ENCODE measurements at places on chromosomes 1 and 21.
A peak's percentile ranks its signal among the peaks of the same experiment; 100 is the strongest.

- no peak for DNase-seq
Measured at GRCh38 chr1:201786824-201787223, 42.1 kb upstream of the IPO9 start.

DNA sequence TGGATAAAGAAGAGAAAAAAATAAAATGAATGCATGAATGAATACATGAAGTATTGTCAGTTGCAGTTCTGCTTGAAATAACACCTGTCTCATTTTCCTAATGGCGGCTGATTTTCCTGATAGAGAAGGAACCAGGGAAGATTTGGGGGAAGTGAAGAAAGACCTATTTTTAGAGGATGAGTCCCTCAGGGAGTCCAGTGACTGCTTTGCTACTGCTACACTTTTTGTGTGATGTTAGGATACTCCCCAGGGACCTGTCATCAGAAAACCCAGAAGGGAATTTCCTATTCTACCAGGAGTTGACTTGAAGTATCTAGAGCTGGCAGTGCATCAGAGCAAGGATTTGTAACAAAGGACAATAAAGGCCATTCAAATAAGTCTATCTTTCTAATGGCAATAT, 114.8 kb downstream of the MAB21L3 start:
- DNase-seq = no peak

DNA sequence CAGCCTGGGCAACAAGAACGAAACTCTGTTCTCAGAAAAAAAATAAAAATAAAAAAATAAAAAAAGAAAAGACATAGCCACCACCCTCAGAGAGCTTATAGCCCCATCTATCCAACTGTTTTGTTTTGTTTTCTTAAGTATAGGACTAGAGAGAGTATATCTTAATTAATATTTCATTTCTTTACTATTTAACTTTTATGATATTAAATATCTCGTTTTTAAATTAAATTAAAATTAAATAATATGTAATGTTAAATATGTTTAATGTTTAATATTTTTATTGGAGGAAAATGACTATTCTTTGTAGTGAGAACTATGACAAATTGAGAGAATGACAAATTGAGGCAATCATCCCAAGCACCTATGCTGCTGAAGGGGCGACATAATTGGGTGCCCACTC, 33.1 kb upstream of the YTHDF2 start:
- no peak for DNase-seq

DNA sequence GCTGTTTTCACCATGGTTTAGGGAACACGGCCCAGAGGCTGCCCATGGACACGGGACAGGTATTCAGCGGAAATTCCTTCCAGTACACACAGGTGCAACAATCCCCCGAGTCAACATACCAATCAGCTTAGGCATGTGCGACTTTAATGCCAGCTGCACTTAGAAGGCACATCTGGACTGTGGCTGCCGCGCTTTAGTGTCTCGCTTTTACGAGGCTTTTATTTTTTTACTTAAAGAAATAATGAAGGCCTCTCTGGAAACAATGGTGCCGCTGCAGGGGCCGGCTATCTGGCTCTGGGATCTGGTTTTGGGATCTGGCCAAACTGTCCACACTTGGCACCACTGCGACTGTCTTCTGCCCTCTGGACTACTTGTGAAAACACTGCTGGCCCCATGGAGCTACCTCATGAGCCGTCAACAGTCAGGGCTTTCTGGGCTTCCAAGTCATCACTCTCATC, 55.5 kb downstream of the SLC66A1 start:
- no peak for DNase-seq

- no peak for DNase-seq
Measured at GRCh38 chr1:113983826-113984225, 4.6 kb downstream of the OLFML3 start.

GRCh38 chr1:91345395-91346005, 59.1 kb downstream of the HFM1 start:
- no peak for DNase-seq

DNA sequence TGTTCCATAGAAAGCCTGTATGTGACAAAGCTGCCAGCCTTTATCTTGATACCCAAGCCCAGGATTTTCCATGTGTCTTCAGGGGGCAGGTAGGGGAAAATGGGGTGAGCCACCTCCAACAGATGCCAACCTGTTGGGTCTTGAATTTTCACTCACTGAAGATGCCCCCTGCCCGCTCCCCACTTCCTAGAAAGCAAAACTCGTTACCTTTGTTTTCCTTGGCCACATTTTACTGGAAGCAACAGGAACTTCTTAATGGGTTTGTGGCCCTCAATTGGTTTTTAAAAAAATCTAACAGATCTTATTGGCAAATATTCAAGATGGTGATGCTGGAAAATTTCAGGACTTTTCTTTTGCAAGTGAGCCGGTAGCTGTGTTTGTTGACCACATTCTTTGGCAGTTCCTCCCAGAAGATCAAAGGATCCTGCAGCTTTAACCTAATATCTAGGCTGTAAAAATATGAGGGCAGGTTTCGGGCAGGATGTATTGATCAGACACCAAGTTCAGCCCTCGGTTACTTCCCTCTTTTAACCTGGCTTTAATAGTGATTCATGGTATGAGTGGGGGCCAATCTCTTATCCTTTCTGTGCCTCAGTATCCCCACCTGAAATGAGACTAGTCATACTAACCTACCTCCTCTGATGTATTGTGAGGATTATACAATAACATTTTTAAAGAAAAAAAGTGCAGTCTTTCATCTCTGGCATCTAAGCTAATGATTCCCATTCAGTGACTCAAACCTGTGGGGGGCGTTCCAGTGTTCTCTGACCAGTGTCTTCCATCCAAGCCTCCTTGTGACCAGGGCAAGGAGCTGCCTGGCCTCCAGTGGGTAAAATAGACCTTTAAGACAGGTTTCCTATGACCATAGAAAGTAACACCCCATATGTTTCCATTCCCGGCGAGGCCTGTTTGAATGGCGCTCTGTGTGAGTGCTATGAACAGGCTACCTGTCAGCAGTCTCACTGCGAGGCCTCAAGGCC, 21.3 kb upstream of the GNPAT start:
- no peak for DNase-seq

GRCh38 chr1:209601809-209602657, 18.5 kb downstream of the CAMK1G start:
- DNase-seq = peak; percentile 22
